ENCODE measurements at places on chromosomes 5 and 9. TPM values are rescaled to one million over a fixed set of nuclear protein-coding genes. Genes with fewer than 3 reads are reported as not detected.

CBY3 gene
- total RNA-seq = 0.61 TPM

DNA sequence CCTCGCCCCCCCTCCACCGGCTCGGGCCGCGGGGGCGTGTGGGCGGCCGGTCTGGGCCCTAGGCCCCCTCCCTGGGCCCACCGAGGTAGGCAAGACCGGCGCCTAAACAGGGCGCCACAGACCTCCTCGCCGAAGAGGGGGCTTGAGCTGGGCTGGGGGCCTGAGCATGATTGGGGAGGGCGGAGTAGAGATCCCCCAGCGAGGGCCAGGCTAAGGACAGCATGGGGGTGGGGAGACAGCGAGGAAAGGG lies 108.9 kb downstream of the PSD2 start:
- no peak for ATAC-seq

DNA sequence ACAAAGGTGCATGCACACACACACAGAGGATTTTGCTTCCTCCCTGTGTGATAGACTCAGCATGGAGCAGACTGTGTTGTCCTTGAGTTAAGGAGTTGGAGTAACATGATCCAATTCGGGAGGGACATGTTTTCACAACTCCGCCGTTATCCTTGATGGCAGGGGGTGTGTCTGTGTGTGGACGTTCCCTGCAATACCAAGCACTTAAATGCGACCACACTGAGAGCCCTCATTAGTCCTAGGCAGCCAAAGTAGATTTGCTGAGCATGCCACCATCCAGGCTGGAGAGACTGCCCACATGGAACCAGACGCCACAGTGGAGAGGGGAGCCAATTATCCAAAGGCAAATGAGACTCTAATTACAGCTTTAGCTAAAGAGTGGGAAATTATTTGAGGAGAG lies 140.1 kb downstream of the DOCK2 start:
- no peak for ATAC-seq

- ATAC-seq = no peak
Measured at GRCh38 chr9:70352356-70352755, 62.1 kb downstream of the KLF9 start.

DNA sequence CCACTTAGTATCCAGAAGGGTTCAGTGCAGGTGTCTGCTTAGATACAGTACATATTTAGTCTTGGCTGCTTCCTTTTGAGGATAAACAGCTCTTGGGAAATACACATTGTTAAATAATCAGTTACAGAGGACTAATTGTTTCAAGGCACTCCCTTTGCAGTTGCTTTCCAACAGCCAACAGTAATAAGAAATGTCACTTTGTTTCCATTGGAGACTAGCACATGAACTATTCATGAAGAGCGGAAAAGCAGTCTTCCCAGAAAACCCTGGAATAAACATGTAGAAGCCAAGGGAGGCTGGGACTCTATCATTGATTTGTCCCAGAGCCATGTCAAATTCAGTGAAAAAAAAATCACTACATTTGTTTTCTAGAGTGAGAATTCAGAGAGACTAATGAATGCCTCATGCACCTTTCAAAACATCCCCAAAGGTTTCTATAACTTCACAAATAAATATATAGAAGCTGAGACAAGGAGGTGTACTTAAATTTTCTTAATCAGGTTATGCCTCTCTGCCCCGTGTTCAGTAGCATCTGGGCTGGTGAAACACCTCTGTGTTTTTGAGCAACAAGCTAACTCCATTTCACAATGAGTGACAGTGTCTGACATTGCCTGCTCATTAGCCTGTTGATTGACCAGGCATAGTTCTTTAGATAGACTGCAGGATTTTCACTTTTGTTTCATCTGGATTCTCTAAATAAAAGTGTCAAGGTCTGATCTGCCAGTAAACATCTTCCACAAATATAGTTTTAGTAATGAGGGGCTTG lies 271.5 kb downstream of the ARRDC3 start:
- peak; percentile 25 for ATAC-seq

Data from motor neuron (in vitro differentiated cells).